ENCODE measurements at places on chromosomes 6 and 20.
A peak's percentile ranks its signal among the peaks of the same experiment; 100 is the strongest.

GRCh38 chr20:40463171-40463570 lies 225.9 kb downstream of the MAFB start:
- DNase-seq, result no peak

- DNase-seq, result no peak
Observed at GRCh38 chr20:57450419-57450818, 59.2 kb downstream of the RBM38 start.

DNA sequence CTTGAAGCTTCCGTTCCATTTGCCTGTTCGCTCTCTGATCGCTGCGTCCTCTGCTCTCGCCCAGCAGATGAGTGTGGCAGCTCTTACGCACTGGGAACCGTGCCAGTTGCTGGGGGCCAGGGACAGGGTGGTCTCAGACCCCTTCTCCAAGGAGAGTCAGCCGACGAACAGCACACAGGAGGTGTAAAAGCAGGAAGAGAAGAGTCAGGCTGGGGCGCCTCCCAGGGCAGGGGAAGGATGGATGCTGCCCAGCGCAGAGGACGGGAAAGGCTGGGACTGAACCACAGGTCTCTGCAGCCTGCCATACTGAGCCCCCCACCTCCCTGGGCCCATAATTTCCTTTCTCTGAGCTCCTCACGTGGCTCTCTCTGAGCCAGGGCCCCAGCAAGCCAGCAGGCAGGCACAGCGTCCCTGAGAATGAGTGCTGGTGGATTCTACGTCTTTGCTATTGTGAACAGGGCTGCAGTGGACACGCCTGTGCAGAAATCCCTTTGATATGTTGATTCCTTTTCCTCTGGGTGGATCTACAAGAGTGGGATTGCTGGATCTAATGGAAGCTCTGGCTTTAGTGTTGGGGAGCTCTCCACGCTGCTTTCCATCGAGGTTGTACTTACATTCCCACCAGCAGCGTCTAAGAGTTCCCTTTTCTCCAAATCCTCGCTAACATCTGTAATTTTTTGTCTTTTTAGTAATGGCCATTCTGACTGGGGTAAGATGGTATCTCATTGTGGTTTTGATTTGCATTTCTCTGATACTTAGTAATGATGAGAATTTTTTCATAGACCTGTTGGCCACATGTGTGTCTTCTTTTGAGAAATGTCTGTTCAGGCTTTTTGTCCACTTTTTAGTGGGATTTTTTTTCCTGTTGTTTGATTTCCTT lies 104.1 kb downstream of the PSMB1 start:
- DNase-seq, result peak; percentile 75

GRCh38 chr6:40762981-40763380 lies 175.8 kb upstream of the LRFN2 start:
- DNase-seq, result no peak

GRCh38 chr20:11048739-11049138 lies 374.9 kb upstream of the JAG1 start:
- DNase-seq, result no peak

Data from brain (organoid and tissue), 16 donors.